Left ventricle myocardium superior (tissue), 1 donor: ENCODE measurements at places on chromosomes 2 and 18. TPM values are rescaled to one million over a fixed set of nuclear protein-coding genes. Genes with fewer than 3 reads are reported as not detected.

DNA sequence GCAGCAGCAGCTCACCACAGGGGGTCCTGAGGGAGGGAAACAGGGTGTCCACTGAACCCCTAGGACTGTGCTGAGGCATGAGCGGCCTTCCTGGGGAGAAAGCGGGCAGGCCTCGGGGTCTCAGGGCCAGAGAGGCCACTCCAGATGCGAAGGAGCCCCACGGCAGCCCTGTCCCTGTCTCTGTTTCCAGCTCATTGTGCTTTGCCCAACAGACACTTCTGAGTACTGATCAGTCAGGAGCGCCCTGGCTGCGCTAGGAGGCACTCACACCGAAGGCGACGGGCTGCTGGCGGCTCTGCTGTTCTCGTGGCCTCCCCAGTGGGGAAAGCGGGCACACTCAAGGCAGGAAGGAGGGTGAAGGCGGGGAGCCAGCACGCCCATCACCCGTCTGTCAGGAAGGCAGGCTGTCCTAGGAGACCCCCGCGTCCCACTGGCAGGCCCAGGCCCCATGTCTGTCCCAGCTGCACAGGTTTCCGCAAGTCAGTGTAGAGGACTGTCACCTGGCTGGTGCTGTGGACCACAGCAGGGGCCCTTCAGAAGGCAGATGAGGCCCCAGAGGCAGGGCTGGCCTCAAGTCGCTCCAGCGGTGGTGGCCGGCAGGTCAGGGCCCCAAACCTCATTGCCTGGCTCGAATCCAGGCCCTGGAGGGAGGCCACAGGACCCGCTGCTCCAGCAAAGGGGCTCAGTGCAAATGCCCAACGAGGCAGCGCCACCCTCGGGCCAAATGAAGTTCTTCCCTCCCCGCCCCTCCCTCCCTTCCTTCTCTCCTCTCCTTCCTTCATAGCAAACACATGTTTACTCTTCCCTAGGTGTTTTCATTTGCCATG, 6.8 kb downstream of the ESPNL start:
- DNase-seq: peak; percentile 26

GRCh38 chr2:86298411-86299390, 38.7 kb downstream of the REEP1 start:
- DNase-seq: no peak

ZAP70 gene
- 1.7 TPM for total RNA-seq

GRCh38 chr2:217713395-217714286, 289.2 kb downstream of the TNS1 start:
- peak; percentile 86 for DNase-seq

DNA sequence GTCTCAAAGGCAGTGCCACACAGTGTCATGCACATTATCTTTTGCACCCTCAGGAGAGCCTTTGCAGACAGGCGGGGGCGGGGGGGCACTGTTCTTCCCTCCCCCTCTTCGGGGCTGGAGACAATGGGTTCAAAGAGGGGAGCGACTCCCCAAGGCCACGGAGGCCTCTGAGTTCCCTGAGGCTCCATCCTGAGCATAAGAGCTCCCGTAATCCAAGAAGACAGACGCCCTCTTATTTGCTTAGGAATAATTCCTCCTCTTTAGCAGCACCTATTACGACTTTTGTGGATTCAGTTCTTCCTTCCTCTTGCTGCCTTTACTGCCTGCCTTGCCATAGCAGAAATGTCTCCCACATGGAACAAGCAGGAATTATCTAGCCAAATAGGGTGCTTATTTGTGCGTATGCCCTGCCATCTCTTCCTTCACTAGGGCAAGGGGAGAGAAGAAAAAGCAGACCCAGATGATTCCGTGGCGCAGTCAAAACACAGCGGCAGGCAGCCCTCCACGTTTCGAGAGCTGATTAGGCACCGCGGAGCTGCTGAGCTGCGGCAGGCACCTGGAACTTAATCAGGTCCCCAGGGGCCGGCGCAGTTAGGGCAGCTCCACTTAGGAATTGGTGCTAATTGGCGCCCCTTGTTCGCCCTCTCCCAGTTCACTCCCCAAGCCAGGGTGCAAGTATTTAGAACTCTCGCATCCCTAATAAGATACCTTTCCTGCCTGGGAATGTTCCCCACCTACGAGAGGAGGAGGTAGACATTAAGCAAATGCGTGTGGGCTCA, 233.4 kb upstream of the MYT1L start:
- no peak for DNase-seq

HOXD13 gene
- not detected for total RNA-seq

DNA sequence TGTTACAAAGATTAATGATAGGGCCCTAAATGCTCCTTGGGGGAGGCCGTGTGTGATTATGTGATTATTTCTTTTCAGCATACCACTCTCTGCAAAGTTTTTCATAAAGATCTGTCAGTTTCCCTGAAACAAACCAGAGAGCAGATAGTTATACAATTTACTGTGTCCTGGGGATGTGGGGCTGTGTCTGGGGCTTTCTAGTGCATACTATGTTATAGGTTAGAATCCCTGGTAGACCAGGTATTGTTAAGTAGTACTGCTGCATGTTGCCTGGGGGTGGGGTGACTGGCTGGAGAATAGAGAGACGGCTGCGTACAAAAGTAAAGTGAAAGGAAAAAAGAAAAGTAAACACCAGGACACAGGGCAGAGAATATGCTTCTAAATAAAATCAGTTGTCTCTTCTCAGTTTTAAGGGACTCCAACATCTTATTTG, 3.3 kb upstream of the CCBE1 start:
- DNase-seq: no peak

- DNase-seq: no peak
Measured at GRCh38 chr2:72148003-72148836, 558 bp upstream of the CYP26B1 start.

DNA sequence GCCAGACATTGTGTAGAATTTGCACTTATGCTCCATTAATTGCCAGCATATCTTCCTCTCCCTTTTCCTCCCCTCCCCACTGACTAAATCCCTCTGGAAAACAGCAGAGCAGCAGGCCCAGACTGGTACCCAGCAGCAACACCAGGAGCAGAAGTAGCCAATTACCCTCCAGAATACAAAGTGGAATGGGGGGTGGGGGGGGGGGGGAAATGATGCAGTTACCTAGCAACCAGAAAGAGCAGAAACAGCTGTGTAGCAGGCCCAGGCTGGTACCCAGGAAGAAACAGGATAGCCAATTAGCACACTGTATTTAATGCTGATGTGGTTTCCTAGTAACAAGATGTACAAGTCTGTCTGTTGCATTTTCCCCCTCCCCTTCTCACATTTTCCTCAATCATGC, 52.3 kb downstream of the KLF7 start:
- no peak for DNase-seq

NAT8 gene
- total RNA-seq: not detected

VIT gene
- total RNA-seq: 13.3 TPM

- no peak for DNase-seq
Measured at GRCh38 chr18:47248115-47248603, 3.3 kb downstream of the SKOR2 start.

DNA sequence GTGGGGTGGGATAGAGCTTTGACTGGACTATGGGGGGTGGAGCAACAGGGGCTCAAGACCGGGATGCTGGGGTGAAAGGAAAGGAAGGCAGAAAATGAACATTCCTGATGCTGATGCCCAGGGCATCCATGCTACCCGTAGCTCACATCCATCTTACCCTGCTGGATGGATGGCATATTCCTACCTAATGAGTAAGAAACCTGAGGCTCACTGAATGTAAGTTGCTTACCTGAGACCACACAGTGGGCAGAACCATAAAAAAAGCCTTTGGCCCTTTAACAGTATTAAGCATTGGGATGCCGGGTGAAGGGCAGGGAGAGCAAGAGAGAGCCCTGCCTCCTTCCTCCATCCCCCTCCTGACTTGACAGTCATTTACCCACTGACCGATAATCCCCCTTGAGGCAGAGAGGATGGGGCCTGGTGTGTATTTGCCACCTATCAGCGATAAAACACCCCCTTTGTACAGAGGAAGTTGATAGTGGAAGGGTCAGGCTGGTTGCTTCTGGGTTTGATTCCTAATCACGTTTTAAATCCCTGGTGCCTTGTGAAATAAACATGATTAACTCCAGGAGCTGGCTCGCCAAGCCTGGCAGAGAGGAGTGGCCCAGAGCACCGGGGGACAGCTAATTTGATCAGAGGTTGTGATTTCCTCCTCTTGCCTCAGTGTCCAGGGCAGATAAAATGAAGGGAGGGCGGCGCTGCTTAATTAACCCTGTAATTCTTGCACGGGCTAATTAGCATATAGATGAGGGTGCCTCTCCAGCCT, 105.9 kb upstream of the HS6ST1 start:
- no peak for DNase-seq

- DNase-seq: no peak
Measured at GRCh38 chr2:1967242-1968208, 223.2 kb upstream of the PXDN start.

- DNase-seq: no peak
Measured at GRCh38 chr2:226337941-226338600, 461.5 kb downstream of the IRS1 start.

DNA sequence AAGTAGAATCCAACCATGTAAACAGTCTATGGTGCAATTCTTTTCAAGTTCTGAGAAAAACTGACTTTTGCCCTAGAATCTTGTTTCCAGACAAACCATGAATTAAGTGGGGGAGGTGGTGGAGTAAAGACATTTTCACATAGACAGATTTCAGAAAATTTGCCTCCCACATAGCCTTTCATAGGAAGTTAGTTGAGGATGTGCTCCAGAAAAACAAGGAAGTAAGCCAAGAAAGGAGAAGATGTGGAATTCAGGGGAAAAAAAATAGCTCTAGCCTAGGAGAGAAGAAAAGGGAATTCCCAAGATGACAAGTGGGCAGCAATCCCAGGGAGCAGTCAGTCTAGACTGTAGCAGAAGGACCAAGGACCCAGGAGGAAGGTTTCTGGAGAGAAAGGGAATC, 17.4 kb downstream of the RUFY4 start:
- no peak for DNase-seq

- no peak for DNase-seq
Measured at GRCh38 chr2:48480526-48480925, 49.4 kb upstream of the STON1 start.

DNA sequence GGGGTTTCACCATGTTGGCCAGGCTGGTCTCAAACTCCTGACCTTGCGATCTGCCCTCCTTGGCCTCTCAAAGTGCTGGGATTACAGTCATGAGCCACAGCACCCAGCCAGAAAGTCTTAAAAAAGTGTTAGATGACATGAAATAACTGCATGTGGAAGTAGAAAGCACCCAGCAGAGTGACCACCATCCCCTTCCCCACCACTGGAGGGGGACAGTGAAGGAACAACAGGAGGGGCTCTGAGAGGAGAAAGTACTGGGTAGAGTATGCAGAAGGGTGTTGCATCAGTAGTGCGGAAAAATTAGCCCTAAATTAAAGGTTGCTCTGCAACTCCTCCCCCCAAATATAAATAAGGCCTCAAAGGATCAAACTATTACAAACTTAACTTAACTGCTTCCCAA, 230.5 kb downstream of the ZNF521 start:
- DNase-seq: no peak
